Stimulated activated CD4-positive, alpha-beta T cell treated with anti-CD3 and anti-CD28 coated beads, TNF-alpha, amount 100 ng/mL, for 24 hours (primary cell): ENCODE measurements at places on chromosomes 7 and 10.

GRCh38 chr7:73997056-73997455, 30.9 kb upstream of the ELN start:
- DNase-seq, result no peak

GRCh38 chr10:27526242-27526641, 22.1 kb downstream of the RAB18 start:
- no peak for DNase-seq

DNA sequence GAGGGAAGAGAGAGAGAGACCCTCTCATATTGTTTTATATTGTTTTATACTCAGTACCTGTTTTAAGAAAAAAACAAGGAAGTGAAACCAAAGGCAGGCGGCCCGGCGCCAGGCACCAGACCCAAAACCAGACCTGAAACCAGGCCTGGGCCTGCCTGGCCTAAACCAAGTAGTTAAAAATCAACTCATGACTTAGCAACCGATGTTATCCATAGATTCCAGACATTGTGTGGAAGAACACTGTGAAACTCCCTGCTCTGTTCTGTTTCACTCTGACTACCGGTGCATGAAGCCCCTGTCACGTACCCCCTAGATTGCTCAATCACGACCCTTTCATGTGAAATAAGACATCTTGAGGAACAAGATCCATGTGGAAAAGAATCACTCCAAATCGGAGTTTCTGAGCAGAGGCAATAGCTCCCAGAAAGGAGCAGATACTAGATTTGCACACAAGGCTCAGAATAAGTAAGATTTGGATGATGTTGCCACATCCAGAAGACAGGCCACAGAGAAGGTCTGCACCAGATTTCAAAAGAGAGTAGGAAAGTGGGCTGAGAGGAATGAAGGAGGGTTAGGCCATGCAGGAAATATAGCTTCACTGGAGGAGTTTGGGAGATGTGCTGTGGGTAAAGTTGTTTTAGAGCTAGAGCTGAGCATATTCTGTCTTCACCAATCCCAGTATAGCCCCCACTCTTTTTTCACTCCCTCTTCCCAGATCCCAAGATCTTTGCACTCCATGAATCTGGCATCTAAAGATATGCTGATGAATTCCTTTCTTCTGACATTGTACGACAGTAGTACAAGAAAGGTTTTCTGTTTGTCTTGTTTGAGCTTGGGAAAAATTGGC, 8.8 kb upstream of the ZNF248 start:
- no peak for DNase-seq

DNA sequence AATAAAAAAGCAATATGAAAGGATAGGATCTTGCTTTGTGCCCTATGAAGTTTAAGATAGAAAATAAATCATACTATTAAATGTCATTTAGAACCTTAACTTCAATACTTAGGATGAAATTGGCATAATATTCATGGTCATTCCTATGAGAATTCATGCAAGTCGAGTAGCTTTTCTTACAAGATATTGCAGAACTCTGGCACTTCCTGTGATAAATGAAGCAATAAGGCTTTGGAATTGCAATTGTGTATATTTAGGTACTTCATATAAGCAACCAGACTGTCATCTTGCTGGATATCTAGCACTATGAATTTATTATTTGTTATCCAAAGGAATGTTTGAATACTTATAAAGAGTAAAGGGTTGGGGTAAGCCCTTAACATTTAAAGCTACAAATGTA, 116.5 kb downstream of the ZNF438 start:
- no peak for DNase-seq

GRCh38 chr7:159227433-159227832, 82.8 kb upstream of the VIPR2 start:
- no peak for DNase-seq

DNA sequence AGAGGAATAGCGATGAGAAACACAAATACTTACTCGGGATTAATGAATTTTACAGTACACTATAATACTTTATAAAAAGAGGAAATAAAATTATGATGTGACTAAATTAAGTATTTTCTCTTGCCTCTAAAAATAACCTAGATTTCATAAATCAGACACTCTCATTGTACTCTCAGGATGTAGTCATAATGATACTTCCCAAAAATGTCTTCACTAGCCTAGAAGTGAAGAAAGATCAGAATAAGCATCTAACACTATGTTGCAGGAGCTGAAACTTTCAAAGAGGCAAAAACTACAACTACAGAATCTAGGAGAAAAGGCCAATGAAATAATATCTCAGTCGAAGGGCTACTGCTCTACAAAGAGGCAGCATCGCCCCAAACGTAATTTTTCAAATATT, 49.4 kb downstream of the DNAJC1 start:
- DNase-seq, result no peak

- no peak for DNase-seq
These were observed 11.7 kb downstream of the HUS1 start for GRCh38 chr7:47967708-47968107.

DNA sequence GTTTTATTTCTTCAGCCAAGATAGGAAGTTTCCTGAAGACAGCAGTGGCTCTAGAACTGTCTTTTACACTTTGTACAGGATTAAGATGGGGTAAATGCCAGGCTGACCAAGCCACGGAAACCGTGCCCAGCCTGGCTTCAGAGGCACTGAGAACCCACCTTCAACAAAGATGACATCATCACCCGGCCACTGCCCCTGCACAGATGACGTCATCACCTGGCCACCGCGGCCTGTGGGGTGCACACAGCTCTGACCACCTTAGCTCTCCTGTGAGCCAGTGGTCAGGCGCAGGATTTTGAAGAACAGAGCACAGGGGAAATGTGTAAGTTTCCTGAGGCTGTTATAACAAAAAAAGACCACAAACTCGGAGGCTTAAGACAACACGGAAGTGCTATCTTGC, 486.4 kb upstream of the MKI67 start:
- no peak for DNase-seq

- no peak for DNase-seq
These were observed 3.1 kb downstream of the CNPY1 start for GRCh38 chr7:155543011-155543876.

DNA sequence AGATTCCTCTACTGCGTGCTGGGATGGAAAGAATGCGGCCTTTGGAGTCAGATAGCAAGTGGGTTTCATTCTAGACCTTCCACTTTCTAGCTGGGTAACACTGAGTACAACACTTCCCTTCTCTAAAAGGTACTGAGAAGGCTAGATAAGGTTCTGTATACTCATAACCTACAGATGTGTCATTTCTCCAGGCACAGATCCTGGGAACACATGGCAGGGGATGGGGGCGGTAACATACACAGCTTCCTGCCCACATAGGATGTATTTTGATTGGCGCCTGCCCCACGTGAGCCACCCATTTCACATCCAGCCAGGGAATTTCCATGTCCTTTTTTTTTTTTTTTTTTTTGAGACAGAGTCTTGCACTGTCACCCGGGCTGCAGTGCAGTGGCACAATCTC, 31.8 kb downstream of the KLRG2 start:
- no peak for DNase-seq

DNA sequence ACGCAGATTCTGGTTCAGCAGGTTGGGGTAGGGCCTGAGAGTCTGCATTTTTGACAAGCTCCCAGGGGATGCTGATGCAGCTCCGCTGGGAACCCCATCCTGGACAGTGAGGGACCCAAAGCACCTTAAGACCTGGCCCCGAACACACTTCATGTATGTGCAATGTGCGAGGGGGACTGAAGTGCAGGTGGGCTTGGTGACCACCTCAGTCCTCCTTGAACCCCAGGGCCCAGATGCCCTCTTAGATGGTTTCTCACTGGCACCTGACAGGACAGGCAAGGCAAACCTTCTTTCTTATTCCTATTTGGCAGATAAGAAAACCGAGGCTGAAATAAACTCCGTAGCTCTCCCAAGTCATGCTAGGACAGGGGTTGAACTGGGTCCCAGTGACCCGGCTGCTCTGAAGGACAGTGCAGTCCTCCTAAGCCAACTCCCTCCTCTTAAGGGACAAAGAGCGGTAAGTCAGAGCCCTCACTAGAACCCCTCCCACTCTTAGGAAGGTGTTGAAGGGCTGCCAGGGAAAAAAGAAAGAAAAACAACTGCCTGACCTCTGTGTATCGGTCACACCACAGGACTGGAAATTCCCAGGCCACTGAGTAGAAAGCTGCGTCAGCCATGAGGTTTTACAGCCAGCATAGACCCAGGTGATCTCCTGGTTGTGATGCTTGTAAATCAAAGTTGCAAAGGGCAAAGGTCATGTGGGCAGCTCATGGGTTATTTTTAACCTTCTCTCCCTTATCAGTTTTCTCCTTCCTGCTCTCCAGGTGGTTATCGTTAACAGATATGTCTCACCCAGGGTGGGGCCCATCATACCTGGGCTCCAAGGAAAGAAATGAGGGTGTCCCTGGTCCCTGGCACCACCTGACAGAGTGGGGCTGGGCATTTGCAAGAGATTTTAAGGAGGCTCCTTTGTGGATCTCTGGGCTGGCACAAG, 90.9 kb upstream of the SMNDC1 start:
- DNase-seq, result peak; percentile 21

DNA sequence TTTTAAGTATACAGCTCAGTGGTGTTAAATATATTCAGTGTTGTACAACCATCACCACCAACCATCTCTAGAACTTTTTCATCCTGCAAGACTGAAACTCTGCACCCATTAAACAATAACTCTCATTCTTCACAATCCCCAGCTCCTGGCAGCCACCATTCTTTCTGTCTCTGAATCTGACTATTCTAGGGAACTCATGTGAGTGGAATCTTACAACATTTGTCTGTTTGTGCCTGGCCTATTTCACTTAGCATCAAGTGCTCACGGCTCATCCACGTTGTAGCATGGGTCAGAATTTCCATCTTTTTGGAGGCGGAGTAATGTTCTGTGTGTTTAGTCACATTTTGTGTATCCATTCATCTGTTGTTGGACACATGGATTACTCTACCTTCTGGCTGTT, 40.8 kb upstream of the PFKFB3 start:
- DNase-seq, result no peak

- DNase-seq, result no peak
These were observed 59.8 kb upstream of the ZNRF2 start for GRCh38 chr7:30224511-30225062.

GRCh38 chr7:117116211-117116610, 162.9 kb downstream of the ST7 start:
- no peak for DNase-seq

GRCh38 chr7:6647080-6647479, 10.0 kb downstream of the ZNF316 start:
- no peak for DNase-seq

GRCh38 chr10:94274142-94274787, 88.5 kb downstream of the NOC3L start:
- no peak for DNase-seq

- no peak for DNase-seq
These were observed 119.6 kb downstream of the DOCK1 start for GRCh38 chr10:127024685-127025435.

GRCh38 chr10:129793479-129793878, 170.6 kb downstream of the EBF3 start:
- no peak for DNase-seq

DNA sequence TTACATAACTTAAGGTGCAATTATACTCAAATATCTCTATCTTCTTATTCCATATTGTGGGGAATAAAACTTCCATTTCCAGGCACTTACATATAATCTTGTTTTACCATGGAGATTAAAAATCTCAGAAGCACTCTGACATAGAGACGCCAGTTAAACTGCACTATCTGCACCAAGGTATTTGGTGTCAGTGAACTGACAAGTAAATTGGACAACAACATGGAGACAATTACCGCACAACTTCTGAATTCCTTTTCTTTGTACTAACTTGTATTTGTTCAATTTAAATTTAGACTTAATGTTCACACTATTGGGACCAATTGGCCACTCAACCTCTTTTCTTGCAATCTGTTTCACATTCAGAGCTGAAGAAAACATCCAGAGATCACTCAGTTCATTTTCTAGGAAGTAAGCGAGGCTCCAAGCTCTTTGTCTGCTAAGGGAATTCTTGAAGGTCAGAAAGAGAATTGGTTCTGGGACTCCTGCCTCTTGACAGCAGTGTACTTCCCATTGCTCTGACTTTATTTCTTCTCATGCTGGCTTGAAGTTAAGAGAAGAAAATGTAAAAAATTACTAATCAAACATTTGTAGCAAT, 184.7 kb downstream of the CHCHD3 start:
- DNase-seq, result no peak

DNA sequence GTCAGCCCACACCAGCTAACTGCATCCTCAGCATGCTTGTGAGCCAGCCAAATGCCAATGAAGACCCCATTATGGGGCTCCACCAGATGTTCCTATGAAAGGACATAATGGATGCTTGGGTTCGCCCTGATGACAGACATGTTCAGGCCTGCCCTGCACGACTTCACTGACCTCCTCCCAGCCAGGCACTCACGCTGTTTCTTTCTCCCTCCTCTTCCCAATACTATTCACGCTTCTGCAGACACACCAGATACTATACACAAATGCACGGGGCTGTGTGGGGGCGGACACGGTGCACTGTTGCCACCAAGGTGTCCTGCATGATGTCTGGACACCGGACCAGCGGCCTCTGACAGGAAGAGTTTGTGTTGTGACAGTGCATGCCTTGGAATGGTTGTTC, 284.2 kb downstream of the PRPF18 start:
- DNase-seq, result no peak
